H9 (cell line): ENCODE measurements at places on chromosomes 4 and X.

- no peak for DNase-seq
Measured at GRCh38 chr4:52266537-52267137, 215.5 kb downstream of the SPATA18 start.

- no peak for DNase-seq
Measured at GRCh38 chr4:113955948-113956347, 23.5 kb downstream of the ARSJ start.

DNA sequence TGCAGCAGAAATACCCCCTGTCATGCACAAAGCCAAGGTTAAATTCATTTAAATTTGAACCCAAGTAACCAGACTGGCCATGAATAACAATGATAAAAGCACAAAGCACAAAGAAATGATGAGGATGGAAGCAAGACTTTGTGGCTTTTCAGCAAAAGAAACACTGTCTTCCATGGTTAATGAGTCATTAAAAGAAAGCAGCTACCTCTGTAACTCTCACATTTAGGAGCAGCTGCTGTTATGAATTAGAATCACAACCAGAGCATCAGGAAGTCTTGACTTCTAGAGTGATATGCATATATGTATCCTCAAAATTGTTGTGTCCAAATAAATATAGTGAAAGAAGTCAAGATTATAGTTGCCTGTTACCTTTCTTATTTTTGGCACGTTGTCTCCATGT, 70.7 kb upstream of the RPS6KA6 start:
- DNase-seq, result no peak

GRCh38 chr4:134132086-134132783, 69.4 kb downstream of the PABPC4L start:
- no peak for DNase-seq

DNA sequence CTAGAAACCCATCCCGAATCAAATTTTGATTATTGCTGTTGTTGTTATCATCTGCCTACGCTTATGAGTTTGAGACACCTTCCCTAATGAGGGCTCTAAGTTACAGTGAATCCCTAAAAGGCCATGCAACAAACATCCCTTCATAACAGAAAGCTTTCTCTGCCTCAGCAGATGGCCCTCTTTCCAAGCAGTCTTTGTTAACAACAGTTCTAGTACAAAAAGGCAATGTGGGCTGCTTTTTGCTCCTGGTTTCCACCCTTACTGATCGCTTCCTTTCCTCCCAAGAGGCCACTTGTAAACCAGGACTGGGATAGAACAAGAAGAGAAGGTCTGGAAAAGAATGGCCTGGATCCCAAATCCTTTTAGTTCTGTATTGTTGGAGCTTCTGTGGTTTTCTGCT, 24.2 kb downstream of the GPC4 start:
- DNase-seq, result no peak

GRCh38 chr4:123980736-123981300, 584.2 kb downstream of the SPRY1 start:
- no peak for DNase-seq

DNA sequence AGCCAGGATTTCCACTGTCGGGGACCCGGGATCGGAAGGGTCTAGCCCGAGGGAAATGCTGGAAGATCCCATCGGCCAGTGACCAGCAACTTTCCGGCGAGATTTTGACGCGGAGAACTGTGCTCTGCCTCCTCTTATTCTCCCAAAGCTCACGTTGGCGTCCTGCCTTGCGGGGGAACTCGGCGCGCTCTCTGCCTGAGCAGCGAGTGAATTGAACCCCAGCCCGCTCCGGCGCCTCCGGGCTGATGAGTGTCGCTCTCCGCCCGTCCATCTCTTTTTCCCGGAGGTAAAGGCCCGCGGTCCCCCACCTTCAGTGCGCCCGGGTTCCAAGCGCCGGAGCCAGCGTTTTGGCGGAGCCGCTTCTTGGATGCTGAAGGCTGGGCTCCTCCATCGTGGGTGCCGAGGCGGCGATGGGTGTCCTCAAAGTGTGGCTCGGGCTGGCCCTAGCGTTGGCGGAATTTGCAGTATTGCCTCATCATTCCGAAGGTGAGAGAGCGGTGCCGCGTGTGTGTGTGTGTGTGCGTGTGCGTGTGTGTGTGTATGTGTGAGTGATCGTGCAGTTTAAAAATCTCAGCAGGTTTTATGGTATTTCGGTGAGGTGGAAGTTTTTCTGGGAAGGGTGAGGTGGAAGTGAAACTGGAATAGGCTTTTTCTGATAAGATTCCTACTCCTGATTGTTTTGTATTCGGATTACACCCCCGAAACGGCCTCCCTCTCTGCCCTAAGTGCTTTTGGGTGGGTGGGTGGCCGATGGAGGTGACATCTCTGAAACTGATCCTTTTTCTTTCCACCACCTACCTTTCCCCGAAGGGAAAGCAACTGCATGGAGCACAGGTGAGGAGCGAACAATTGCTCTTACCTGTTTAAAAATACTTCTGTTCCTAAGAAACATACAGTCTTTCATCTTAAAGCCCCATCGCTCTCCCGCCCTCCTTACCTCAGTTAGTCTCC, 752 bp downstream of the FRAS1 start:
- DNase-seq, result no peak

DNA sequence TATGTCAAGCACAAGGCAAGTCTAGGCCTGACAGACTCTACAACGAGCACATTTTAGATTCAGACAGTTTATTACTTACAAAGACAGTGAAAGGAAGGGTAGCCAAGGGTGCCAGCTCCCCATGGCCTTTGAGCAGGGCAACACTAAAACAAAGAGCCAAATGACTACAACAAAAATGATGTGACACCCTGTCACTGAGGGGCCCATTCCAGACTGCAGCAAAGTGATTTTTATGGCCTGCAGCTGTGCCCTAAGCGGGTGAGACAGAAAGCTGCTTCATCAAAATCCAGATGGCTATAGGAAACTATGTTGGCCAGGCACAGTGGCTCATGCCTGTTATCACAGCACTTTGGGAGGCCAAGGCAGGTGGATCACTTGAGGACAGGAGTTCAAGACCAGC, 13.4 kb upstream of the RP2 start:
- DNase-seq, result no peak
